ENCODE measurements at places on chromosomes 5 and 9. TPM values are rescaled to one million over a fixed set of nuclear protein-coding genes. Genes with fewer than 3 reads are reported as not detected.

GRCh38 chr5:59198365-59198764, 615.5 kb downstream of the RAB3C start:
- no peak for DNase-seq

DNA sequence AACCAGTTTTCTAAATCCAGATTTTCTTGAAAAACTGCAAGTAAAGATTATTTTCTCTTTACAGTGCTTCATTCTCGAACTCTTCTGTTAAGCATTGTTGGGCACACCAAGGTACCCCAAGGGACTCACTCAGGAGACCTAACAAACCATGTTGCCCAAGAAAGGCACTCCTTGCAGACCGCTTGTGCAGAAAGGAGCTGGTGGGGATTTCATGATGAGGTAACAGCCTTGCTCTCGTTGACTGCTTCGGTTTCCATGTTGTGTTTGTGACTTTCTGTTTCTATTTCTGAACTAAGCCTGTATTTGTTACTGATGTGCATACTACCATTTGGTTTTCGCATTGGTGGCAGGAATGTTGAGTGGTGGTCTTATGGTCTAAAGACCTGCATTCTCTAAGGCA, 266.6 kb upstream of the DAP start:
- DNase-seq: no peak

The NR2F1 gene
- not detected for total RNA-seq

The SOX30 gene
- total RNA-seq: not detected

The SFXN1 gene
- total RNA-seq: 62.9 TPM

The RAD23B gene
- 50.2 TPM for total RNA-seq

- no peak for DNase-seq
Measured at GRCh38 chr5:127011961-127012644, 18.3 kb downstream of the MARCHF3 start.
